H54 (cell line): ENCODE measurements at places on chromosomes 4 and X.

- DNase-seq, result no peak
These were observed 4.1 kb upstream of the NDNF start for GRCh38 chr4:121076416-121076815.

DNA sequence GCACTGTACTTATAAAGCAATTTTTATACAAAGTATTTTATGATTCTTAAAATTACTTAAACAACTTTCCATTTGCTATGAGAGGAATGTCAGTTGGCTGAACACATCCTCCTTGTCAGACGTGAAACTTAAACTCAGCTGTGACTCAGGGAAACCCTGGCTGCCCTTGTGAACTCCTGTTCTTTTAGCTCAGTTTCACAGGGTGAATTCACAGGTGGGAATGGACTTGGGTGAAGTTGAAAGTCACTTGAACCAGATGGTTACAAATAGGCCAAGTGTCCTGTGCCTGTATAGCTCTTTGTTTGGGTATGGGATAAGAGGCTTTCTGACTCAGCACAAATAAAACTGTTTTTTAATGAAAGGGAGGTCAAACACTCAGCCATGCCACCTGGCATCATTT, 67.4 kb upstream of the FAM47B start:
- no peak for DNase-seq

GRCh38 chrX:2226906-2227656, 273.7 kb downstream of the DHRSX start:
- DNase-seq, result no peak

- DNase-seq, result no peak
These were observed 58.3 kb upstream of the GUCY1A1 start for GRCh38 chr4:155608225-155608885.

GRCh38 chrX:123764967-123765871, 32.4 kb upstream of the THOC2 start:
- DNase-seq, result peak; percentile 66

DNA sequence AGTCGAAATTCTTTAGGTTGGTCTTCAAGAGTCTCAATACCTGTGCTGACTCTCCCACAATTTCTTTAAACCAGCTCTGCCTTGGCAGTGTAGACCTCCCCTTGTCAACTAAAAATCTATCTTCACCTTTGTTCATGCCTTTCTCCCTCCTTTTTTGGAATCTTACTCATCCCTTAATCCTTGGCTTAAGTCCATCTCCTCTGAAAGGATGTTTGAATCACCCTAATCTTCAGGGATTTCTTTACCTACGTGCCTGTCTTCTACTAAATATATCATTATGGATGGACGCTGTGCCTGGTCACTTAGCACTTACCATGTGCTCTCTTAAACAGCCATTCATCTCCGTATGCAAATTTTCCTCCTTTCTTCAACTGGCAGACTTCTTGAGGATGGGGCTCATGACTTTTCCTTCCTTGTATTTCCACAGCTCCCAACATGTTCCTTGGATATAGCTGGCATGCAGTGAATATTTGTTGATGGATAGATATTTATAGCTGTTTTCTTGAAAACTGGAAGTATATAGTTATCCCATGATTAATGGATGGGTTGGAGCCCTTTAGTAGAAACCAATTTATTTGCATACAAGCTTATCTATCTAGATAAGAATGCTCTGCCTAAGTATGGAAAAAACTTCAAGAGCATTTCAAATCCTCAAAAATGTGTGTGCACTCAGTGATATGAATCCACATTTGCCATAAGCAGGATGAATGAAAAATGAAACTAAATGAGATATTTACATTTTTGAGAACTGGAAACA, 166.6 kb downstream of the SPRY1 start:
- no peak for DNase-seq

- no peak for DNase-seq
These were observed 247.6 kb upstream of the RPS6KA3 start for GRCh38 chrX:20514358-20514757.

- DNase-seq, result no peak
These were observed 79.9 kb upstream of the EGFL6 start for GRCh38 chrX:13489454-13489853.

GRCh38 chr4:8703401-8703696, 110.8 kb downstream of the CPZ start:
- no peak for DNase-seq

DNA sequence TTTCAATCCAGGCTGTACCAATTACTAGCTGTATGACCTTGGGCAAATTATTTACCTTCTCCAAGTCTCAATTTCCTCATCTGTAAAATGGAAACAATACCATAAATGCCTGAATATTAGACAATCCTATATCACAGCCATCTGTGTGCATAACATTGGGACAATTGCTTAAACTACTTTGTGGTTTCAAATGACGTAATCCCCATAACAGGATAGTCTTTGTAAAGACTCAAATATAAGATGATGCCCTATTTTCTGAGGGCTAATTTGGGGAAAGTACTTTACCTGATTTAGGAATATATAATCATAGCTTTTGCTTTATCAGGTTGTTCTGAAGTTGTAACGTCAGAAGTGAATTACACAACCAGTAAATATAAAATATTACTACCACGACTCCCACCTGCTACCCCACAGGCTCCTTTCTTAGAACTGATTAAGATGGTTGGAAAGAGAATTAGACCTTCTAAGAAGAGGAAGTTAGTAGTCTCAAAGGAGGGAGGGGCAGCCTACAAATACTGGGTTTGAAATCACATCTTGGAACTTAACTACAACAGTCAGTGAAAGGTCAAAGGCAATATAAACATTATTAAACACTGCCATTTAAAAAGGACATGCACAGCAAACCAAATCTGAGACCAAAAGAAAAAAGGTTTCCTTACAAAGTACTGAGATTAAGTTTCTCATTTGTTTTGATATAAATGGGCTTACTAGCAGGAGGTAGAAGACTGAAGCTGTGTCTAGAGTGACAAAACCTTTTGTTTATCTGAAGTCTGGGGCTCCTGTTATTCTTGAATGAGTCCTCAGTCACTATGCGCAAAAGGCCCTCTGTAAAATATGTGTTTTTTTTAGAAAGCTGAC, 215.0 kb downstream of the SCFD2 start:
- no peak for DNase-seq

GRCh38 chr4:52865300-52865699, 3.2 kb downstream of the RASL11B start:
- DNase-seq, result no peak

GRCh38 chr4:118190903-118191302, 156.6 kb downstream of the NDST3 start:
- DNase-seq, result no peak

GRCh38 chr4:7335344-7336066, 99.2 kb downstream of the PSAPL1 start:
- peak; percentile 65 for DNase-seq

DNA sequence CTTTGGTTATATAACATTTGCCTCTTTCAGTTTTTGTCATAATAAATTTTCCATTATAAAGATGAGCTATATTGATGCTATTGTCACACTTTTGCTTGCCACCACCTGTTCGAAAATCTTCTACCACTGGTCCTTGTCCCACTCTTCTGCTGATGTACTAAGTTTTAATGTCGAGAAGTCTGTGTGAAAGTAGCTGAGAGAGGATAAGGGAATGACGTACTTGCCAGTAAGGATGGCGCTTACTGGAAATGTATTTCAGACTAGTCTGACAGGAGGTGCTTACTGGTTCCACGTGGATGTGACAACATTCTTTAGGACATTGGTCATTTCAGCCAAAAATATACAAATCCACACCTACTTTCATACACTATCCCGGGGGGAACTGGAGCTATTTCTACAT, 132.7 kb upstream of the NR3C2 start:
- DNase-seq, result no peak

DNA sequence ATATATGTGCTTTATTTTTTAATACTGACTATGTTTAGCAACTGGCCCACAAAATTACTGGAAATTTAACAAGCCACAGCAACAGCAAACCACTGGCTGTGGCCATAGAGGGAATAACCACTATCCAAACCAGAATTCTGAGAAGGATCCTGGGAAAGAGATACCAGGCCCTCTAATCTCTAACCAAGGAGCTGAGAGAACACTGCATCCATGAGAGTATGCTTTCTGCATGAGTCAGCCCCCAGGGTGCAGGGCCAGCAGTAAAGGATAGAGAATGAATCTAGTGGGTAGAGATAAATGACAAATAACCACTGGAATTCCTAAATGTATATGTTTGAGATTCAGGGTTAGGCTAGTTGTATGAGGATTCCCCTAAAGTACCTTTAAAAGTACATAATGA, 221.8 kb downstream of the KIT start:
- peak; percentile 5 for DNase-seq

DNA sequence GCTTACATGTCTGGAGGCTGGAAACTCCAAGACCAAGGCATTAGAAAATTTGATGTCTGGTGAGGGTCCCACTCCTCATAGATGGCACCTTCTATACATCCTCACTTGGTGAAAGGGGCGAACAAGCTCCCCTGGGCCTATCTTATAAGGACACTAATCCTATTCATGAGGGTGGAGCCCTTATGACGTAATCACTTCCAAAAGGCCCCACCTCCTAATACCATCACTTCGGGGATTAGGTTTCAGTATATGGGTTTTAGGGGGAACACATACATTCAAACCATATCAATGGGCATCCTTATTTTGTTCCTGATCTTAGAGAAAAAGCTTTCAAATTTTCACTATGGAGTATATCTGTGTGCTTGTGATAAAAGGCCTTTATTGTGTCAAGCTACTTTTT, 39.0 kb upstream of the ALG13 start:
- DNase-seq, result no peak

GRCh38 chrX:11739776-11740175, 18.3 kb upstream of the MSL3 start:
- no peak for DNase-seq

GRCh38 chr4:87851332-87851731, 18.6 kb downstream of the MEPE start:
- no peak for DNase-seq

DNA sequence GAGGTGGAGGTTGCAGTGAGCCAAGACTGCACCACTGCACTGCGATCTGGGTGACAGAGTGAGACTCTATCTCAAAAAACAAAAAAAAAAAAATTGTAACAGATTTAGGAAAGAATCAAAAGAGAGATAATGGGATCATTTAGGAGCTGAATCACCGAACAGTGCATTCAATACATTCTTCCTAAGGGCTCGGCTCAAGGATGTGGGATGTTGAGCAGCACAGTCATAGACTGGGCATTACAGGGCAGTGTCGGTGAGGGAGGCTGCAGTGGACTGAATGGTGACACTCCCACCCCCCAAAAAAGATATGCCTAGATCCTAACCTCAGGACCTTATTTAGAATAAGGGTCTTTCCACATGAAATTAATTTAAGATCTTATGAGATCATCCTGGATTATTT, 70.0 kb downstream of the EVC2 start:
- peak; percentile 10 for DNase-seq

DNA sequence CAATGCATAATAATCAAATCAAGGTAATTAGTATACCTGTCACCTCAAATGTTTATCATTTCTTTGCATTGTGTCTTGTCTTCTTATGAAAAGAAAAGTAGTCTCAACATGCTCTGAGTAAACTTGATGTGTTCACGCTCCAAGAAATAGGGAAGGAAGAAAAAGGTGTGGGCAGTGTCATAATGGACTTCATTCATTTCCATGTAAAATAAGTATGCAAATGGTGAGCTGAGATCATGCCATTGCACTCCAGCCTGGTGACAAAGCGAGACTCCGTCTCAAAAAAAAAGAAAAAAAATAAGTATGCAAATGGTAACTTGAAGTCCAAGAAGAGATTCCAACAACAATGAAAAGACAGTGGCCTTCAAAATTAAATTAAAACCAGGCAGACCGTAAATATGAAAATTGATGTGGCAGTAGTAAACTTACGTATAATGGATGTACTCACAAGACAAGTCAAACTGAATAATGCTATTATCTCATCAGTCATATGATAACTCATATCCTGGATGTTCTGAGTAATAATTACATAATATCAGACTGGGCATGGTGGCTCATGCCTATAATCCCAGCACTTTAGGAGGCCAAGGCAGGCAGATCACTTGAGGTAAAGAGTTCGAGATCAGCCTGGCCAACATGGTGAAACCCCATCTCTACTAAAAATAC, 6.0 kb upstream of the CWH43 start:
- no peak for DNase-seq

DNA sequence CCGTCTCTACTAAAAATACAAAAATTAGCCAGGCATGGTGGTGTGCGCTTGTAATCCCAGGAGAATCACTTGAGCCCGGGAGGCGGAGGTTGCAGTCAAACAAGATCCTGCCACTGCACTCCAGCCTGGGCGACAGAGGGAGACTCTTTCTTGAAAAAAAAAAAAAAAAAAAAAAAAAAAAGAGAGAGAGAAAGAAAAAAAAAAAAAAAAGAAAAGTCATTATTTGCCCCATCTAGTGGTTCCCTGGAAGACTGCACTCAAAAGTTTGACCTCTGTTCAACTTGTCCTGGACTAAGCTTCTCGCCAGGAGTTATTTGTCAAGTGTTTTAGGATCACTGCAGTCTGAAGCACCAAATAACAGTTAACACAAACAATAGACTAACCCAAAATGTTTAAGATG, 45.3 kb upstream of the KCTD8 start:
- no peak for DNase-seq

GRCh38 chr4:61886131-61886530, 686.0 kb downstream of the ADGRL3 start:
- no peak for DNase-seq

DNA sequence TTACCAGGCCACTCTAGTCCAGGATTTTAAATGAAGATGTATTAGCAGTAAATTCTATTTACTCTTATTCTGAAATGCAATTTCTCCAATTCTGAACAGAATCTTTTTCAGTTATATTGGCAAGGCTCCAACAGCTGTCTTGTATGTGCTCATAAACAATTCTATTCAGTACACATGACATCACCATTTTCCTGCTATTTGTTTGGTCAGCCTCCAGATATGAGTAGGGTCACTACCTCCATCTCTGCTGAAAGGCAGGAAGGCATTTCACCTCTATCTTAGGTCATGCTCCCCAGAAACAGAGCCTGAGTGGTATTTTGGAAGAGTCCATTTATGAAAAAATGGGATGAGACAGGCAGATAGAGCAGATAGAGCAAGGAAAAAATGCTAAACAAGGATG, 151.1 kb upstream of the ADGRL3 start:
- no peak for DNase-seq

GRCh38 chr4:114282937-114283336, 303.5 kb upstream of the ARSJ start:
- no peak for DNase-seq

DNA sequence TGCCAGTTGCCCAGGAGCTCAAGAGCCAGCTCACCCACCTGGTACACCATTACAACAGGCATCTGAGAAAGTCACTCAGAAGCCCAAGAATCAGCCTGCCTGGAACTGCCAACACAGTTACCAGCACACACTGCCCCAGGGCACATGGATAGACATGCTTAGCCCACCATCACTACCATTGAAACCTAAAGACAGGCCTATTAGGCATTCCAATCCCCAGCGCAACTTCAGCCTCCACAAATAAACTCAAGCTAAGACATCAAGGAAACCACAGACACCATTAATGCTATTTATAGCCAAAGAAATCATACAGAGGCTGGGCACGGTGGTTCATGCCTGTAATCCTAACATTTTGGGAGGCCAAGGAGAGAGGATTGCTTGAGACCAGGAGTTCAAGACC, 42.3 kb downstream of the ATRX start:
- DNase-seq, result no peak
